ENCODE measurements at places on chromosomes 4 and X.

DNA sequence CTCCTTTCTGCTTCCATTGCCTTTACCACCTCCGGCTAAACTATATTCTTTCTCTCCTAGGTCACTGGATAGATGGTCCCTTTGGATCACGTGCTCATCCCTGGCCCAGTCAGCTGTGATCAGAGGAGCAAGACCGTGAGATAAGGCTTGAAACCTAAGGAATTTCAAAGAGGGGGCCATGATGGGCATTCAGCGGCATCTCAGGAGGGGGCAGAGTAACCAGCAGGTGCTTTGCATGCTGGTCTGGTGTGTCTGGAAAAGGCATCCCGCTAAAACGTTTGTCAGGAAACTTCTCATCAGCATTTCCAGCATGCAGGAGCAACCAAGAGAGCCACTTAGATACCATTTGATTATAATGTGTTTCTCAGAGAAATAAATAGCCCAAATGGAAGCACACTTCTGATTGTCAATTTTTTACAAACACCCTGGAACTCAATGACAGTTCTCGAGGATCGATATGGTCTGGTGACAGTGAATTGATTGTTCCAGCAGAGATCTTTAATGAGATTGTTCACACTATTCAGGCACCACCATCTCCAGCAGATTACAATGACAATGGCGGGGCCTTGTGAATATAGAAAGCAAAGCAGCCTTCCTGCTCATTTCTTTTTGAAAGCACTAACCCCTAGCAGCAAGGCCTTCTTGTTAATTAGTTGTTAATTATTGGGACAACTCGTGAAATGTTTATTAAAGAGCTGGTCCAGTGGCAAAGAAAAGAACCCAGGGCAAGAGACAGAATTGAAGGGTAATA lies 327.1 kb downstream of the PTTG2 start:
- H3K27ac ChIP-seq: no peak overlapping the region
- H3K27me3 ChIP-seq: no peaks in the 10 kb centered on the region
- H3K4me3 ChIP-seq: no peak overlapping the region
- no peak for DNase-seq
- H3K4me1 ChIP-seq: peaks cover 3% of the 10 kb centered on the region

DNA sequence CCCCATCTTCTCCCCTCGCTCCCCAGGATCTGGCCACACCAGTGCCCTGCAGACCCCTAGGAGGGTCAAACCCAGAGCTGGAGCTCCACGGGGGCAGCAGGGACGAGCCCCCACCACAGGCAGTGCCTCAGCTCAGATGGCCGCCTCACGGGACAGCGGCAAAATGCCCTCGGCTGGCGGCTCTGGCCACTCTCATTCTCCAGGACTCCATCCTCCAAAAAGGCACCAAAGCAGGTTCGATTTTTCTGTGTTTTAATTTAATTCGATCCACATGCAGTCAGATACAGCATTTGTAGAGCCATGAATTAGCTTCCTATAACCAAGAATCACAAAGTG lies 8.3 kb downstream of the FAM53A start:
- H3K27me3 ChIP-seq: no peaks in the 10 kb centered on the region
- DNase-seq: no peak
- H3K27ac ChIP-seq: no peak overlapping the region
- H3K4me1 ChIP-seq: no peaks in the 10 kb centered on the region
- H3K36me3 ChIP-seq: 0 out of 3 replicates have a peak, but pooled peaks cover 2% of the 10 kb centered on the region

DNA sequence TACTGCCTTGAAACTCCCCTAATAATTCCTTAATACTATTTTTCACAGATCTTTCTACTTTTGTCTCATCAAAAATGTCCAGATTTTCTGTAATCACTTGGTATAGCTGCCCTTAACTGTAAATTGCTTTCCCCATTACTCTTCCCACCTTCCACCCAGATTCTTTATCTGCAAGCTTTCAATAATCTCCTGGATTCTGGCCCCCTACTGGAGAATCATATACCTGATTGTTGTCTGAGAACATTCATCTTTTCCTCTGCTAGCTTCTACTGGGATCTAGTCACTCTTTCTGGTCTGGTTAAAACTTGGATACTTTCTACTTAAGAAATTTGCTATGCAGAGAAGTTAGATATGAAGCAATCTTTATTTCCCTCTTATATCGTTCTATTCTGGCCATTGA lies 552.6 kb downstream of the PCDH19 start:
- no peaks in the 10 kb centered on the region for H3K4me1 ChIP-seq
- no peak for DNase-seq
- no peak overlapping the region for H3K27ac ChIP-seq
- H3K36me3 ChIP-seq: no peaks in the 10 kb centered on the region
- no peak overlapping the region for H3K4me3 ChIP-seq

GRCh38 chr4:92163348-92163747 lies 140.4 kb upstream of the GRID2 start:
- DNase-seq: no peak
- H3K4me3 ChIP-seq: no peak overlapping the region
- peaks cover 9% of the 10 kb centered on the region for H3K36me3 ChIP-seq
- no peaks in the 10 kb centered on the region for H3K27me3 ChIP-seq

DNA sequence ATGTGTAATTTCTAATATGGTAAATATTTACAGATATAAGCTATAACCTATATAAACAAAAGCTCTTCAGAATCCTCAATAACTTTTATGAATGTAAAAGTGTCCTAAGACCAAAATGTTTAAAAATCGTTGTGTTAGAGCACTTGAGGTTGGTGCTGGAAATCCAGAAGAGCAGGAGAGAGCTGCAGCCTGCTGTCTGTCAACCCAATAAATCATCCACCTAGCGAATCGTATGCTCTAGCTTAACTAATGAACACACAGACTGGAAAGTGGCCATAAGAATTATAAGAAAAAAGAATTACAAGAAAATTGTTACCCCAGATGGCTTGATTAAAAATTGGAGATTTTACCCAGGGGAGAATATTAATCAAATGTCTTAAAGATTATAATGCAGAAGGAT lies 17.0 kb downstream of the CFAP97 start:
- no peak for DNase-seq
- no peaks in the 10 kb centered on the region for H3K27me3 ChIP-seq
- peaks cover 24% of the 10 kb centered on the region for H3K36me3 ChIP-seq
- no peak overlapping the region for H3K27ac ChIP-seq
- no peak overlapping the region for H3K4me3 ChIP-seq
- H3K4me1 ChIP-seq: peaks cover 8% of the 10 kb centered on the region

DNA sequence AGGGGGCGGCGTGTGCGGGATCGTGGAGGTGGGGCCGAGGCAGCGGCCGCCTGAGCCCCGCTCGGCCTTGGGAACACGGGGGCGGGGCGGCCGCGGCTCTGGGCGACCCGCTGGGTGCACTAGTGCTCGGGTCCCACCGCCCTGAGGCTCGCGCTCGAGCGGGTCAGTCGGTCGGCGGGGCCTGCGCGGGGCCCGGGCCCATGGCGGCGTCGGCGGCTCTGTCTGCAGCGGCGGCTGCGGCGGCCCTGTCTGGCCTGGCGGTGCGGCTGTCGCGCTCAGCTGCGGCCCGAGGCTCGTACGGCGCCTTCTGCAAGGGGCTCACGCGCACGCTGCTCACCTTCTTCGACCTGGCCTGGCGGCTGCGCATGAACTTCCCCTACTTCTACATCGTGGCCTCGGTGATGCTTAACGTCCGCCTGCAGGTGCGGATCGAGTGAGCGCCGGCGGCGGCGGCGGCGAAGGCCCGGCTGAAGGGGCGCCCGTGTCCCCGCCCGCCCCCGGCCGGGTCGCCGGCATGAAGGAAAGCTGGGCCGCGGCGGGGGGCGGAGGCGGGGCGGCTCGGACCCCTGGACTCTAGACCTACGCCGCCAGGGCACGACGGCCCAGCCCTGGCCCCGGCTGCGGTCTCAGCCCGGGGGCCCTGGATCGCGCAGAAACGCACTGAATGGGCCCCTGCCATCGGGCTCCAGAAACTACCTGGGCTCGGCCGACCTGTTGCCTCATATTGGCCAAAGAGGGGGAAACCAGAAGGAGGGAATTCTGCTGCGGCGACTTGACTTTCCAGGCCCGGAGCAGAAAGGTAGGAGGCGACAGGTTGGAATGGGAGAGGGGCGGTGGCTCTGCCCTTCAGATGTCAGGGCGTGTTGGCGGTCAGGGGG lies at the start of gene SMIM10L2A:
Gene SMIM10L2A, plus strand, starts transcription at position 13 of the 878 bp plus-strand sequence. Its CDS starts 188 bp downstream, at position 201.
- peak within 1 kb of the TSS; percentile 80 for H3K4me3 ChIP-seq
- H3K4me1 ChIP-seq: peaks cover 4% of the 10 kb centered on the region
- no peaks in the 10 kb centered on the region for H3K27me3 ChIP-seq
- H3K36me3 ChIP-seq: peaks cover 29% of the 10 kb centered on the region
- H3K27ac ChIP-seq: no peak within 1 kb of the TSS

GRCh38 chr4:7655511-7656243 lies 220.9 kb upstream of the PSAPL1 start:
- peaks cover 2% of the 10 kb centered on the region for H3K4me1 ChIP-seq
- H3K4me3 ChIP-seq: no peak overlapping the region
- no peaks in the 10 kb centered on the region for H3K36me3 ChIP-seq
- no peak for DNase-seq

GRCh38 chr4:40682290-40683101 lies 52.8 kb upstream of the RBM47 start:
- no peaks in the 10 kb centered on the region for H3K27me3 ChIP-seq
- H3K36me3 ChIP-seq: no peaks in the 10 kb centered on the region
- H3K4me1 ChIP-seq: no peaks in the 10 kb centered on the region
- no peak overlapping the region for H3K4me3 ChIP-seq
- H3K27ac ChIP-seq: no peak overlapping the region

DNA sequence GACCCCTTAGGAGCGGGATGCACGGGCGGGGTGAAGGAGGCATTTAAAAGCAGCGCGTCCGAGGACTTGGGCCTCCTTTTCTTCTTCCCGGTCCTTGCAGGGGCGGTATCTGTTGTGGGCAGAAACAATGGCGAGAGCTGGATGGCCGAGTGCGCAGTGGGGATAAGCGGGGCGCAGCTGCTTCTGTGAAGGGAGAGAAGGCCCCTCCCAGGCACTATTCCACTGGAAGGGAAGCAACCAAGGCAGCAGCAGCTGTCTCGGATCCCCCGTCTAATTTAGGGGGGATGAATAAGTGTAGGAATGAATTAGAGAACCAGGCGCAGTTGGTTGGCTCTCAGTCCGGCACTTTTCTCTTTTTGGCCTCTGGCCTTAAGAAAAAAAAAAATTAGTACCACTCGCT lies 995 bp downstream of the SMARCA5 start:
- peak overlapping the region; percentile 90 for H3K27ac ChIP-seq
- H3K4me3 ChIP-seq: peak overlapping the region; percentile 97
- DNase-seq: peak; percentile 46
- H3K27me3 ChIP-seq: no peaks in the 10 kb centered on the region

DNA sequence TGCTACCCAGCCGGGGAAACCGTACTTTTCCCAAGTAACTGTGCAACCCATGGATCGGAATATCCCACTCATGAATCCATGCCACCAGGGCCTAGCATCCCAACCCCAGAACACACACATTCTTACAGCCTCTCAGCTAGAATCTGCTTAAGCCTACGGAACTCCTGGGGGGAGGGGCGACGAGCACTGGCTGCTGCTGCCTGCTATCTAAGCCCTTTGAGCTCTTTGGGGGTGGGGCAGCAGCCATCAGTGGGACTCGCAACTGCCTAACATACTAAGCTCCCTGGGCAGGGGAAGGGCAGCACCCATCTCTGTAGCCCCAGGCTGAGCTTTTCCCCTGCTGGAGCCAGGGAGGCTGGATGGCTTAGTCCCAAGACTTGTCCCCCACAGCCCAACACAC lies 28.6 kb downstream of the NUDT10 start:
- no peak overlapping the region for H3K4me3 ChIP-seq
- no peak overlapping the region for H3K27ac ChIP-seq
- no peaks in the 10 kb centered on the region for H3K4me1 ChIP-seq
- peak; percentile 31 for DNase-seq
- H3K36me3 ChIP-seq: peaks cover 15% of the 10 kb centered on the region

GRCh38 chr4:101018836-101019235 lies 328.5 kb downstream of the PPP3CA start:
- H3K4me3 ChIP-seq: no peak overlapping the region
- H3K27me3 ChIP-seq: no peaks in the 10 kb centered on the region
- peaks cover 4% of the 10 kb centered on the region for H3K36me3 ChIP-seq
- DNase-seq: no peak
- H3K4me1 ChIP-seq: peaks cover 8% of the 10 kb centered on the region

- peaks cover 16% of the 10 kb centered on the region for H3K36me3 ChIP-seq
- no peak overlapping the region for H3K4me3 ChIP-seq
- no peak for DNase-seq
- no peaks in the 10 kb centered on the region for H3K4me1 ChIP-seq
- H3K27me3 ChIP-seq: no peaks in the 10 kb centered on the region
- no peak overlapping the region for H3K27ac ChIP-seq
Measured at GRCh38 chr4:67459164-67459563, 86.1 kb downstream of the CENPC start.

GRCh38 chrX:109952050-109952449 lies 50.9 kb upstream of the TMEM164 start:
- H3K27ac ChIP-seq: no peak overlapping the region
- no peaks in the 10 kb centered on the region for H3K4me1 ChIP-seq
- no peaks in the 10 kb centered on the region for H3K27me3 ChIP-seq
- no peak for DNase-seq
- H3K4me3 ChIP-seq: no peak overlapping the region

DNA sequence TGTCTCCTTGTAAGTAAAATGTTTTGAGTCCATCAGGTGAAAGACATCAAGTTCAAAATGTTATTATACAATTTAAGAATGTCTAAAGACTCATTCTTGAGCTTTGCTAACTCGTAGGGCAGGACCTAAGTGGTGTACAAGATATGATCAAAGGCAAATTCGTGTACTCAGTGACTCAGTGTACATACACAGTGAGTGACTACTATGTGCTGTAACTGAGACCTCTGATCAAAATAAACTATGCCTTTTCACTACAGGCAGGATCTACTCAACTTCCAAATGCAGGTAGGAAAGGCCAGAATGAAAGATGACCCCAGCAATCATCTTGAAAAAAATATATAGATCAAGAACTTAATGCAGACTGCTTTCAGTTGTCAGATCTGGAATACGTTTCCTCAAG lies 49.9 kb downstream of the ADGRG2 start:
- no peaks in the 10 kb centered on the region for H3K4me1 ChIP-seq
- H3K27ac ChIP-seq: no peak overlapping the region
- DNase-seq: no peak
- no peak overlapping the region for H3K4me3 ChIP-seq
- peaks cover 5% of the 10 kb centered on the region for H3K36me3 ChIP-seq
- H3K27me3 ChIP-seq: no peaks in the 10 kb centered on the region

GRCh38 chr4:113293674-113294073 lies 244.2 kb downstream of the ANK2 start:
- DNase-seq: no peak
- no peak overlapping the region for H3K4me3 ChIP-seq
- H3K36me3 ChIP-seq: peaks cover 19% of the 10 kb centered on the region
- peaks cover 15% of the 10 kb centered on the region for H3K4me1 ChIP-seq
- H3K27me3 ChIP-seq: no peaks in the 10 kb centered on the region

GRCh38 chr4:65789805-65790204 lies 119.5 kb upstream of the EPHA5 start:
- H3K4me1 ChIP-seq: no peaks in the 10 kb centered on the region
- no peak overlapping the region for H3K27ac ChIP-seq
- H3K36me3 ChIP-seq: no peaks in the 10 kb centered on the region
- H3K4me3 ChIP-seq: no peak overlapping the region

GRCh38 chr4:114208574-114209151 lies 229.2 kb upstream of the ARSJ start:
- H3K4me1 ChIP-seq: no peaks in the 10 kb centered on the region
- H3K27ac ChIP-seq: no peak overlapping the region
- no peak for DNase-seq
- H3K27me3 ChIP-seq: no peaks in the 10 kb centered on the region
